SK-N-SH (cell line): ENCODE measurements at places on chromosomes 7 and 10.

DNA sequence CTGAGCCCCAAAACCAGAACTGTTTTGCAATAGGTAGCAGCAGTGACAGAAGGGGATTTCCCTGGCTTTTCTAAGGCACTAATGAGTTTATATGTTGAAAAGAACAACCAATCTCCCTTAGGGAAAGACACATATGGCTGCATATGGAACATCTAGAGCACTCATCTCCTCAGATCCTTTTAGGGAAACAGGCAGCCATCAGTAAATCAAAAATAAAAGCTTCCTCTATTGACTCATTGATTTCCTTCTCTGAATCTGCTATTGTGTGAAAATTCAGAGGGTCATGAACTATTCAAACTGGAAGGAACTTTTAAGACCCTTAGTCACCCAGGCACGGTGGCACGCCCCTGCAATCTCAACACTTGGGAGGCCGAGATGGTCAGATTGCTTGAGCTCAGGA is 110.9 kb upstream of the NANOS1 start:
- DNase-seq, result no peak

- no peak for DNase-seq
These were observed 68.3 kb downstream of the HYCC1 start for GRCh38 chr7:22945584-22945983.

DNA sequence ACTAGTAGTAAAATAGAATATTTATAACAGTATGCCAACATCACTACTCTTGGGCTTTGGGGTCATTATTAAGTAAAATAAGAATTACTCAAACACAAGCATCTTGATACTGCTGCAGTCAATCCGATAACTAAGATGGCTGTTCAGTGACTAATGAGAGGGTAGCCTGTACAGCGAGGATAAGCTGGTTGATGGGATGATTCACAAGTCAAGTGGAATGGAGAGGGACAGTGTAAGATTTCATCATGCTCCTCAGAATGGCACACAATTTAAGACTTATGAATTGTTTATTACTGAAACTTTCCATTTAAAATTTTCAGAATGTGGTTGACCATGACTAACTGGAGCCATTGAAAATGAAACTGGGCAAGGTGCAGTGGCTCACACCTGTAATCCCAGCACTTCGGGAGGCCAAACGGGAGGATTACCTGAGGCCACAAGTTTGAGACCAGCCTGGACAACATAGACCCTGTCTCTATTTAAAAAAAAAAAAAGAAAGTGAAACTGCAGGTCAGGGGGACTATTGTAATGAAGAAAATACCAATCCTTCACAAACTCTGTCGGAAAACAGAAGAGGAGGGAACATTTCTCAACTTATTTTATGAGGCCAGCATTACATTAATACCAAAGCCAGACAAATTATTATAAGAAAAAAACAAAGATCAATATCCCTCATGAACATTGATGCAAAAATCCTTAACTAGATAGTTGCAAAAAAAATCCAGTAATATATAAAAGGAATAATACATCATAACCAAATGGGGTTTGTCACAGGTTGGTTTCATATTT is 11.2 kb downstream of the AVL9 start:
- no peak for DNase-seq

DNA sequence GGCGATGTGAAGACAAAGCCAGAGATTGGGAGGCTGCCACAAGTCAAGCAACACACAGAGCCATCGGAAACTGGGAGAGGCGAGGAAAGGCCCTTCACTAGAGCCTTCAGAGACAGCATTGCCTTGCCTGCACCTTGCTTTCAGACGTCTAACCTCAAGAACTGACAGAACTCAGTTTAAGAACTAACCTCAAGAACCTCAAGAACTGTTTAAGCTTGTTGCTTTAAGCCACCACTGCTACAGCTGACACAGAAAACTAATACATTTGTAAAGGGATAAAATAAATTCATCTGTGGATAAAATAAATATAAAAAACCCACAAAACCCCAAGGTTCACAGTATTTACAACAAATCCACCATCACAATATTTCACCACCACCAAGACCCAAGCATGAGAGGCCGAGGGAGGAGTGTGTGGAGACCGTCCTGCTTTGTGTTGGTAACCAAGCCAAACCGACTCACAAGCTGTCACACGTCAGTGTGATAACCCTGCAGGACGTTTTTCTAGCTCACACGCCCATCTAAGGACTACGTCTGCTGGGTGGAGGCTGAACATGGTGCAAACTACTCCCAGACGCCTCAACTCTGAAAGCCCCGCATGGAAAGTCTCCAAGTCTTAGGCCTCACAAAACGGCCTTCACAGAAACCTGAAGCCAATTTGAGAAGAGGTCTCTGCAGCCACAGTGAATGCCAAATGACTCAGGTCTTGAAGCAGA is 116.8 kb downstream of the ABLIM1 start:
- no peak for DNase-seq

DNA sequence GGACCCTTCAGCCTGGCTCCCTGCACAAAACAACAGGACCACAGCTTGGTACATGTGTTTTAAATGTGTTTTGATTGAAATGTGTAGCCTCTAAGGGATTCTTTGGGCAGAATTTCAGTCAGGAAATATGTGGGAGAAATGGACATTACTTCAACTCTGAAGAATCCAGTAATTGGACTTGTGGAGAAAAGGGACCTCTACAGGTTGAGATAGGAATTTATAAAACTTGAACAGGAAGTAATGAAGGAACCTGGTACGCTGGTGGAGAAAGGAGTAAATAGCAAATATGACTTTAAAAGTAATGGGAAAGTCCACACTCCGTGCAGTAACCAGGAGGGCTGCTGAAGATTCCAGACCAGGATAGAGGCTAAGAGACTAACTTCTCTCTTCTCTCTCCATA is 220.5 kb downstream of the LHFPL3 start:
- no peak for DNase-seq

- DNase-seq, result no peak
These were observed 91.4 kb upstream of the NEBL start for GRCh38 chr10:20988357-20988983.

DNA sequence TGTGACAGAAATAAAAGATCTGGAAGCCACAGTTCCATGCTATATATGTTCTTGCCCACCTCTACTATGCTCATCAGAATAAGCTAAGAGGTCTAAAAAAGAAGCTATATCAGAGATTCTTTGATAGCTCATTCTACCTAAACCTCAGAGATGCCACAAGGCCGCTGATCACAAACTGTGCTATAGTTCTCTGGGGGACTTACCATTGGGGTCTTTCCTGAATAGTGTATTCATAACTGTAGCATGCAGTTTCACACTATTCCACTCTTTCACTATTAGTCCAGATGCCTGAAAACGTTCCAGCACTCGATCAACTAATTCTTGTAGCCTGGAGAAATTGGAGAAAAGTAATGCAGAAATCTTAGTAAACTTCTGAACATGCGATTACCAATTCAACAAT is 44.5 kb upstream of the SPOCK2 start:
- no peak for DNase-seq

GRCh38 chr10:94361171-94361794 is 1.5 kb downstream of the NOC3L start:
- peak; percentile 9 for DNase-seq

GRCh38 chr7:101271021-101271420 is 26.1 kb upstream of the FIS1 start:
- DNase-seq, result no peak

GRCh38 chr10:54940418-54940817 is 139.4 kb upstream of the PCDH15 start:
- DNase-seq, result no peak

GRCh38 chr7:33796538-33796937 is 108.8 kb upstream of the BMPER start:
- no peak for DNase-seq

DNA sequence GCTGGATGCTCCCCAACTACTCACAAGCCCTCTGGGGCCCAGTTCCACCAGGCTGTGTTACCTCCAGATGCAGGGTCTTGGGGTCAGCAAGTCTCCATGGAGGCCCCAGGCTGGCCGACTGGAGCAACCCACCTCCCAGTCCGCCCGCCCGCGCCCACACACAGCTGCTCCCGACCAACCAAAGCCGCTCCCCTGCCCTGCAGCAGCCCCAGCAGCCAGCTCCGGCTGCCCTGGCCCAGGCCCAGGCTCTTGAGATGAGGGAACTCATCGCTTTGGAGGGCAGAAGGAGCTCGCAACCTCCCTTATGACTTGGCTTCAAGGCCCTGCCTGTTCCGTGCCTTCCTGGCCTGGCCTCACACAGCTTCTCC is 47.2 kb downstream of the LRRC20 start:
- DNase-seq, result no peak

DNA sequence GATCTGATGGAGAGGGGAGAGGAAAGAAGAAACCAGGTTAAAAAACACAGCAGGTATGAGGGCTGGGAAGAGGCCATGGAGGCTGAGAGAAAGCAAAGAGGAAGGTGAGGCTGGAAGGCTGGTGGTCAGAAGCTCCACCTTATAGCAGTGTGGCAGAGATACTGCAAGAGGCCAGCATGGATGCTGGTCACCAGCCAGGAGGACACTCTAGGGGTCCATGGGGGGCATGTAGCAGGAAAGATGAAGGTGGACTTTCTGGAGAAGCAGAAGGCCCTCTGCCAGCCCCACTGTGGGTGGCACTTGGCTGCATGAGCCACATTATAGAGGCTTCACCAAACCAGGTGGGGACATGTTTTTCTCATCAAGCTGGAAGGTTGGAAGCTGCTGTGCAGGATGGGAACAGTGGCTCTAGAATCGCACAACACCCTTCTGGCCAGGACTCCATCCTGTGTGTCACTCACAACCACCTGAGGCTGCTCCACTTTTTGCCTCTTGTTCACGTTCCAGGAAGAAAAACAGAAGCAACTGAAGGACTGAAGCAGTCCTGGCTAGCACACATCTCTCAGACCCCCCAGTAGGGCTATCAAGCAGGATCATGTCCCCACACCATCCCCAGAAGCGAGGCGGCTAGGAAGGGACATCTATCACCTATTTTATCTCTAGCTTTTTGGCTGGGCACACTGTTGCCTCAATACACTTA is 587.5 kb upstream of the MGMT start:
- no peak for DNase-seq

DNA sequence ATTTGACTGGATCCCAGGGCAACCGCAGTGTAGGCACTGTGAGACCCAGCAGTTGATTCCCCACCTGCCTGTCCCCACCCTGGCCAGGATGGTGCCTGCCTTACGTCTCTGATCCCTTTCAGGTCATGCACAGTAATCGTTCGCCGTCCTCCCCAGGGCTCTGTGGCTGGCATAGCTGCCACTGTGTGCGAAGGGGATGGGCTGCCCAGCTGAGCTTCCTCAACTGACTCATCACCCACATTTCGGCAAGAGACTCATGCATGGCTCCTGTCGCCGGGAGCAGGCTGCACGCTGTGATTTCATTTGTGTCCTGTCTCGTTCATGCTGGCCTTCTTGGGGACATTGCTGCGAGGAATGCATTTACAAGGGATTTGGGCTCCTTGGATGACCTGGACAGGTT is 252.4 kb downstream of the KLF6 start:
- no peak for DNase-seq

DNA sequence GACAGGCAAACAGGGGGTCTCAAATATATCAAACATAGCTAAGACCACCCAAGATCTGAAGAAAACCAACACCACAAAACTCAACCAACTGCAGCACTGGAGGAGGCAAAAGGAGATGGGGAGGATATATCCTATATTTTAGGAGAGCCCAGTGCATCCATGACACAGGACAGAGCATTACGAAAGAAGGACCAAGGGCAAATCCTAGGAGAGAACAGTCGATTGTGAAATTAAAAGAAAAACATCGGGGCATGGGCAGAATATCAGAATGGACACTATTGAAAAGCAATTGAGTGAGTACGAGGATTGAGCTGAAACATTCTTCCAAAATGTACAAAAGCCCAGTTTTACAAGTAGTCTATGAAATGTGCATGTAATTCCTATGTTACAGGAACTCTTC is 48.5 kb upstream of the DRGX start:
- DNase-seq, result no peak

GRCh38 chr10:22766693-22767092 is 52.3 kb upstream of the PIP4K2A start:
- DNase-seq, result no peak

DNA sequence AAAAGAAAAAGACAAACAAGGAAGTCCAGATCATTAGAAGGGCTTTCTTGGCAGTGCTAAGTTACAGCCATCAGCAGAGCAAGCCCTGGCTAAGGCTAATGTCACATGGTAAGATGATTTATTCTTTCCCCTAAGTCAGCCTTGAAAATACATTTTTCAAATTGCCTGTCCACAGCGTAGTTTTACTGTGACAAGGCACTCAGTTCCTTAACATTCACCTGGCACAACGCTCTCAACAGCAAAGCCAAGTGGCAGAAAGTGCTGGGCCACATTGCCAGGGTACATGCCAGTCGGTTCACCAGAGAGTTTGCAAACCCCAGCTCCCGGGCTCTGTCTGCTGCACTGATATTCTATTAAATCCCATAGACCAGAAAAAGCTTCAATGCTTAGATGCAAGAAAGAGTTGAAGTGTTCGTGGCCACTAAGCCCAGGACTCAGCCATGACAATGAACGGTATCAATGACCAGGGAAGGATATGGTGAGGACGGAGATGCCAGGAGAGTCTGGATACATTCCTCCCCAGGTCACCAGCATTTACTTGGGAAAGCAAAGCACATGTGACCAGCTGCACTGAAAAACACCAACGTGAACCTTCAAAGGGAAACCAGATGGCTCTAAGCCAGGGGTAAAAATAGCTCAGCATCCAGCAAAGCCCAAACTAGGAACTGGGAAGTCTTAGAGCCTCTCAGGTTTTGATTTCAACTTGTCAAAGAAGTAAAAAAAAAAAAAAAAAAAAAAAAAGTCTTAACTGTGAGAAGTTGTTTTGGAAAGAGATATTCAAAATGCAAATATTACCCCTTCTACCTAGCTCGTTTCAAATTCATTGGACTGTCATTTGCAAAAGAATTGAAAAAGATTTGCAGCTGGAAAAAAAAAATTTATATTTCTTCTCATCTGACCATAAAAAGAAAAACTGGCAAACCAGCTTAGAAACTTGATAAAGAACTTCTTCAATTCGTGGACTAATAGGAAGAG is 23.9 kb upstream of the MPP7 start:
- no peak for DNase-seq

DNA sequence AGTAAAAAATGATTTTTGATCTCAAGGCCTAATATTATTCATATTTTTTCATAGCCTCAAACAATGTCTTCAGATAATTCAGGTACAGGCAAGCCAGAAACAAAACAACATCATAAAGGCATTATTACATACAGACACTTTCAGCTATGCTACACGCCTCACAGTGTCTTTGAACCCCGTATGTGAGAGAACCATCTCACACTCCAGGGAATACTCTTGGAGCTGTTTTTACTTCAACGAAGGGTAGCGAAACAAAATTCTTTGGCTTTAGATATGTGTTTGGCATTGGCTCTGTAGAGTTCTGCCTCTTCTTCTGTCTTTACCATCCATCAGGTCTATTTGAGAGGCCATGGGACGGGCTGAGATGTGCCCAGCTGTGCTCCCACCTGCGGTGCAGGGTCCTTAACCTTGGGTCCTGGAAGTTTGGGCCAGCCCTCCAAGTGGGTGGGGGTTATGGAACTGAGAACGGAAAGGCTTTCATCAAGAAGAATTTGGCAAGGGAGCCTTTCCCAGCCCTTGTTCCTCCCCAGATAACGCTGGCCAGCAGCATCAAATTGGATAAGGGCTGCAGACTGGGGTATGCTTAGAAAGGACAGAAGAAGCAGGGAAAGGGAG is 276.9 kb downstream of the TCF7L2 start:
- DNase-seq, result no peak

- no peak for DNase-seq
These were observed 382.4 kb downstream of the ARL4A start for GRCh38 chr7:13069841-13070240.

- peak; percentile 63 for DNase-seq
These were observed 63.3 kb upstream of the NANOS1 start for GRCh38 chr10:118966076-118966849.
